T-helper 1 cell (primary cell): ENCODE measurements at places on chromosomes 4 and X.

GRCh38 chr4:14111730-14112181, 484.2 kb upstream of the BOD1L1 start:
- no peak for DNase-seq

GRCh38 chr4:15234856-15235126, 193.0 kb upstream of the C1QTNF7 start:
- DNase-seq = no peak

- DNase-seq = no peak
These were observed 82.6 kb downstream of the ABLIM2 start for GRCh38 chr4:8076023-8076422.

GRCh38 chrX:78388663-78389062, 61.3 kb upstream of the CYSLTR1 start:
- DNase-seq = no peak

DNA sequence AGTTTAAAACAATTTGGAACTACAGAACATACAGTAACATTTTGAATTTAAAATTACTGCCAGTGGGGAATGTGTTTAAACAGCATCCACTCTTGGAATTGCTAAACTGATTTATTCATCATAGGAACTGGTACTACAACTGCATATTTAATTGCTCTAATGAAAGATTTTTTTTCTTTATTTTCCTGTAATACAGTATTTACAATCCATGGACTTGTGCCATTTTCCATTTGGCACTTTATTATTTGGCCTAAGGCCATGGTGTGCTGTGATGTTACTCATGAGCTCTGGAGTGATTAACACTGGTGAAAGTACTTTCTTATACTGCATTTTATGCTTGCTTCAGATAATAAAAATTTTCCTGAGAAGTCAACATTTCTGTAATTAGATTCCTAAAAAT, 69.7 kb upstream of the NUDT6 start:
- DNase-seq = no peak

- no peak for DNase-seq
These were observed 108.6 kb downstream of the PPP3CA start for GRCh38 chr4:101238706-101239105.

- no peak for DNase-seq
These were observed 7.4 kb downstream of the PRPS2 start for GRCh38 chrX:12798601-12799000.

DNA sequence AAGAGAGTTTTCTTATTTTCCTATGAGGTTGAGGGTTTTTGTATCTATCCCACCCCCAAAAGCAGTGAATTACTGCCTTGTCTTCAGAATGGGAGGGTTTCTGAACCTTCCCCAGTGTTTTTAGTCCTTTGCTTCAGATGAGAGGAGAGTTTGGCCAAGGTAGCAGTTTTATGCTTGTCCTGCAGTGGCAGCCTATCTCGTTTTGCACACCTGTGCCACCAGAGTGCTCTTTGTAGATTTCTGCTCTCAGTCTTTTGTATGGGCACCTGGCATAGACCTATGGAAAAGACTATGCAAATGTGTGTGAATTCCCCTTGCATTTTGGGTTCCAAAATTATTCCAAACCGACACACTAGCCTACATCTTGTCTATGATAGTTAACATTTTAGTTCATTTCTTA, 5.8 kb downstream of the TBC1D19 start:
- DNase-seq = no peak

GRCh38 chr4:55089916-55090315, 35.5 kb downstream of the KDR start:
- no peak for DNase-seq

GRCh38 chrX:20252381-20253231, 14.1 kb downstream of the RPS6KA3 start:
- peak; percentile 69 for DNase-seq

- no peak for DNase-seq
These were observed 269.6 kb downstream of the GBA3 start for GRCh38 chr4:22962295-22962694.

- no peak for DNase-seq
These were observed 135.6 kb upstream of the TLL1 start for GRCh38 chr4:165737309-165737972.

DNA sequence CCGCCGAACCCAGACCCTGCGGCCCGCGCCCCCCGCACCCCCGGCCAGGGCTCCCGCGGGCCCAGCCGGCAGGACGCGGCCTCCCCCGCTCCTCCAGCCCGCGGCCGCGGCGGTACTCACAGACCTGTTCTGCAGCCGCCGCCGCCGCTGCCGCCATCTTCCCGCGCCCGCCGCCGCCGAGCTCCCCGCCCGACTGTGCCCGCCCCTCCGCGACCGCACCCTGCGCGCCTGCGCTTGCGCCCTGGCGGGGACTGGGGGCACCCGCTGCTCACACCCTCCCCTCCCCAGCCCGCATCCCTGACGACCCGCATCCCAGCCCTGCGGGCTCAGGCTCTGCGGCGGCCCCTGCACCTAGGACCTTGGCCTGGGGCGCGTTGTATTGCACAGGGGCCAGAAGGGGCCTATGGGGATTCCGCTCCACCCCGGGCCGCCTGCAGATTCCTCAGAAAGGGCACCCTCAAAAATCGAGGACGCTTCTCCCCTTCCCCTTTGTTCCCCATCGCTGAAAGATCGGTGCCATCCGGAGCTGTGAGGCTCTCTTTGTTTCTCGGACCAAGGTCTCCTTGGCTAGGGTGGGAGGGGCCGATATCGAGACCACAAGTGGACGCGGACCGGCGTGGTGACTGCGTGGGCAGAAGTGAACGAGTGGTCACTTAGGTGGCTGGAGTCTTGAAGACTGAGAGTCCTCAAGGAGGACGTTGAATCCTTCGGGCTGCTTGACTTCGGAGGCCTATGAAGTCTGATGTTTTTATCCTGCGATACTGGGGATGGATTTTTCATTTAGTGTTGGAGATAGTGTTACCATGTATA, at the start of gene SGCB:
Gene SGCB (minus strand): TSS at position 197 of the 810 bp plus-strand sequence. CDS start 40 bp downstream, at position 157.
- peak; percentile 71 for DNase-seq

DNA sequence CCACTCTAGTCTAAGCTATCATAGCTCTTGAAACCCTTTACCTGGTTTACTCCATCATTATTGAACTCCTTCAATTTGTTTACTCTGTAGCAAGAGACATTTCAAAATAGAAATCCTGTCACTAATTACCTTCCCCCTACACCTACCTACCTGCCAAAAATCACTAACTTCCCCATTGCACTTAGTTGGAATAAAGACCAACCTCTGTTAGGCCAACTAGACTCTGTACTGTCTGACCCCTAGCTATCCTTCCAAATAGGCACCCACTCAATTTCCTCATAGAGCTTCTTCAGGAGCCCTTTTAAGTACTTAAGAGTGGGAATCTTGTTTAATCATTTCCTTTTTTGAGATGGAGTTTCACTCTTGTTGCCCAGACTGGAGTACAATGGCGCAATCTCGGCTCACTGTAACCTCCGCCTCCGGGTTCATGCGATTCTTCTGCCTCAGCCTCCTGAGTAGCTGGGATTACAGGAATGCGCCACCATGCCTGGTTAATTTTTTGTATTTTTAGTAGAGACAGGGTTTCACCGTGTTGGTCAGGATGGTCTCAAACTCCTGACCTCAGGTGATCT, 8.9 kb upstream of the CDKL2 start:
- no peak for DNase-seq

GRCh38 chrX:24851780-24852179, 158.1 kb downstream of the POLA1 start:
- DNase-seq = no peak

DNA sequence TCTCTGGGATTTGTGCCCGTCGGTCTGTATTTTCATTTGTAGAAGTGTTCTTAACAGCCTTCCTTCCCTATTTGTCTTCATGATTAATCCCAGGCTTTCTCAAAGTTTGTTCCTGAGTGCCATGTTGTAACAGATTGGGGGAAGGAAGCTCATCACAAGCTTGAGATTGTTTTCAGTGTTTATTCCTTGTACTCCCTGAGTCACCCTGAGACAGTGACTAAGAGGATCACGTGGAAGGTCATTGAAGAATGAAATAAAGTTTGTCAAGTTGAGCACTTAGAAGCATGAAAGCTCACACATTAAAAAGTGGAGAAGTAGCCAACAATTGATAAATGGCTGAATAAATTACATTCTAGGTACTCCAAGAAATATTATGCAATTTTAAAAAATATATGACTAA, 153.5 kb upstream of the FAM241A start:
- no peak for DNase-seq

DNA sequence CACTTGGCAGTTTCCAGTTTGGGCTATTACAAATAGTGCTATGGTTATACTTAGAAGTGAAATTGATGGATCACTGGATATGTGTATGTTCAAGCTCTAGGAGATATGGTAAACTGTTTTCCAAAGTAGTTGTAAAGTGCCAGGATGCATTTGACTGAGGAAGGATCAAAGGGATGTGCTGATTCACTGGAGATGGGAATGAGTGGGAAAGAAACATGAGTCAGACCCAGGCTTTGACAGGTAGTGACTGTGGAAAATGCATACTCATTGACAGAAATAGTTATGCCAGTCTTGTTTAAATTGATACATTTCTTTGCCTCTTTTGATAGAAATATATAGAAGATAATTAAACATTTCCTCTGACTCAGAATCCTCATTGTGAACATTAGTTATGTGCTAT, 77.9 kb downstream of the CEP135 start:
- DNase-seq = no peak

DNA sequence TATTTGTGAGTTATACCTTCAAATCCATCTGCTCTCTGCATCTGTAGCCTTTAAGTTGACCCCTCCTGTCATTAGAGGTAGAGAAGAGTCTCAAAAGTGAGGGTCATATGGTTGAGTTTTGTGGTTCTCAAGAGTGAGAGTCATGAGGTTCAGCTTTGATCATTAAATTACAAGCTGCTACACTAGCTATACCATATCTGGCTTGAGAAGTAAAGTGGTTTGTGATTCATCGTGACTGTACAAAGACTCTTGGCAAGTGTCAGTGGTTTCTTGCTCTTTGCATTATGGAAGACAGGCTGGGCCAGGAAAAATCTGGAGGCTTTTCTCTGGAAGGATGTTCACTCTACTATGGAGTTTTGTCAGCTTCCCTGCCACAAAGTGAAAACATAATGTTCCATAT, 170.6 kb downstream of the ZC4H2 start:
- DNase-seq = no peak

DNA sequence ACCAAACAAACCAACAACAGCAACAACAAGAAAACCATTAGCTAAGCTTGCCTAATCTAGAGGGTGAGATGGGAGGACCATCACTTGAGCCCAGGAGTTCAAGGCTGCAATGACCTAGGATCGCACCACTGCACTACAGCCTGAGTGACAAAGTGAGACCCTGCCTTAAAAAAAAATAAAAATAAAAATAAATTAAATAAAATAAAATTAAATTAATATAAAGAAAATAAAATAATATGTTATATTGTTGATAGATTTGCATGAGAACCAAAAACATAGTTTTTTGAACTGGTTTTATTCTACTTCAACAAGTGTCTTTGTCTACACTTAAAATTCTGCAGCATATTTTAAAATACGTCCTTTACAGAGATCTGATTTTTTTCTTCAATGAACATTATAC, 2683.1 kb downstream of the ARAP2 start:
- DNase-seq = no peak

DNA sequence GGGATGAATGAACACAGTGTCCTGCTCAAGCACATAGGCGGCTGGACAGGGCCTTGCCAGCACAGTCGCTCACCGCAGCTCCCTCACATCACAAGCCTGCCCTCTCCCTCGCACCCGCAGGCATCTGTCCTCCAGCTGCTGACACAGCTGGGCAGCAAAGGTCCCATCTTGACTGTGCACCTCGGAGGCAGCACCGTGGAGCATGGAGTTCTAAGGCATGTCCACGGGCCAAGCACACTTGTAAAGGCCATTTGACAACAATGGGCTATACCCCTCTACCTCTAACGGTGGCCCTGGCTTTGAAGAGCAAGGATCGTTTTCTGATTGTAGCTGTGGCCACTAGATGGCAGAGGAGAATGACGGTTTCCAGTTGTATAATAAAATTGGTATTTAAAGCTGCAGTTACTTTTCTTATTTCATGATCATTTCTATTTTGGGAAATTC, 53.8 kb downstream of the APLN start:
- DNase-seq = no peak

DNA sequence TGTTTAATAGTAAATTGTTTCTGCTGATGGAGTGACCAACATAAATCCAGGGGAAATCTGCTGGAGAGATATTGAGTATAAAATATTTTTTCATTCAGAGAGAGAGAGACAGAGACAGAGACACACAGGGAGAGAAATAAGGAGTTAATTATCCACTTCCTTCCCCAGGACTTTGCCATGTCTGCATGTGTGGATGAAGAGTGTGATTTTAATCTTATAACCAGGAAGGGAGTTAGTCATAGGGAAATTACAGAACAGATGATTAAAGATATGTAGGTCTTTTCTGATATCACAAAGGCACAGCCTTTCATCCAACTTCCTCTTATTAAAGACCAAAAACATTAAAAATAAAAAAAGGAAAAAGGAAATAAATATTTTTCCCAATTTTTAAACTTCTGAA, 526.3 kb downstream of the SPRY1 start:
- DNase-seq = no peak

GRCh38 chrX:134324359-134324758, 87.4 kb downstream of the CCDC160 start:
- DNase-seq = no peak

- no peak for DNase-seq
These were observed 95.1 kb upstream of the GALNTL6 start for GRCh38 chr4:171718069-171718468.
